ENCODE measurements at places on chromosomes 3 and 15. TPM values are rescaled to one million over a fixed set of nuclear protein-coding genes. Genes with fewer than 3 reads are reported as not detected.

C3orf22 gene
- not detected for total RNA-seq

DNA sequence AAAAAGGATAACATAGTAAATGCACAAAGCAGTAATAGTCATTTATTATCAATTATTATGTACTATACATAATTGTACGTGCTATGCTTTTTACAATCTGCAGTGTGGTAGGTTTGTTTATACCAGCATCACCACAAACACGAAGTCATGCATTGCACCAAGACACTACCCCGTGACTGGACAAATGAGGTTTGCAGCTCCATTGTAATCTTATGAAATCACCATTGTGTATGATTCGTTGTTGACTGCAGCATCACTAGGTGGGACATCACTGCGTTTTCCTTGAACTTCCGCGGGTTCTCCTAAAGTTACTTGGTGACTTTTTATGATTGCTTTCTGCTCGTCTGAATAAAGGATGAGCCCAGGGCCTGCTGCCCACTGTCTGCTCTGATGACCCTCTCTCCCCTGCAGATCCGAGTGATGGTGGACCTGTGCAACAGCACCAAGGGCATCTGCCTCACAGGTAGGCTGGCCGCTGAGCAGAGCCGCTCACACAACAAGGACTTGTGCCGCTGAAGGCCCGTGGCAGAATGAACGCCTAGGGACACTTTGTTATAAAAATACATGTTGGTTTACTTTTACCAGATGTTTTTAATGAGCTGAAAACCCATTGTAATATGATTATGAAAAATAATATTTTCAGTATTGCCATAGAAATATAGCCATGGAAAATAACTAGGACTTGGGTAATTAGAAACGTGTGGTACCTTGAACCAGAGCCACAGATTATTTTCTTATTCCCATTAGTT lies 35.8 kb downstream of the GLDN start:
- no peaks in the 10 kb centered on the region for H3K36me3 ChIP-seq
- no peak overlapping the region for H3K27ac ChIP-seq
- no peak for DNase-seq

GRCh38 chr3:122942937-122943827 lies 84.4 kb downstream of the SEMA5B start:
- no peaks in the 10 kb centered on the region for H3K27me3 ChIP-seq
- no peaks in the 10 kb centered on the region for H3K36me3 ChIP-seq
- DNase-seq: peak; percentile 96
- peaks cover 5% of the 10 kb centered on the region for H3K4me1 ChIP-seq

GRCh38 chr15:57686657-57687056 lies 19.9 kb upstream of the POLR2M start:
- H3K4me3 ChIP-seq: no peak overlapping the region
- H3K36me3 ChIP-seq: no peaks in the 10 kb centered on the region
- no peak for DNase-seq
- no peak overlapping the region for H3K27ac ChIP-seq

GRCh38 chr3:184757022-184757651 lies 45.3 kb upstream of the MAGEF1 start:
- no peaks in the 10 kb centered on the region for H3K36me3 ChIP-seq
- no peak for DNase-seq
- H3K27ac ChIP-seq: no peak overlapping the region
- H3K4me1 ChIP-seq: peaks cover 14% of the 10 kb centered on the region
- no peak overlapping the region for H3K4me3 ChIP-seq
